ENCODE measurements at places on chromosomes 3 and 15. TPM values are rescaled to one million over a fixed set of nuclear protein-coding genes. Genes with fewer than 3 reads are reported as not detected.

DNA sequence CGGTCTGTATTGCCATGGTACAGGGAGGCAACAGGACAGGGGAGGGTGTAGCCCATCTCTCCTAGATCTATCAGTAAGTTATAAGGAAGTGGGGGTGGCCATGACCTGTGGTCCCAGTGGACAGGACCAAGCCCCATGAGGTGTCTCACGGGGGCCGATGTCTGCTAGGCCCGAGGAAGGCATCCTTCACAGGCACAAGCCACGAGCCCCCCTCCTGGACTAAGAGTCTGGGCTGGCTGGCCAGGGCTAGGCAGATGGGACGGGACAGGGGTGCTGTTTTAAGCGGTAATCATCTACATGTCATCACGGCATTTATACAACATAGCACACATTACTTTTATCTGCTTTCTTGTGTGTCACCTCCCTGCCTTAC is 2.6 kb upstream of the TBC1D2B start:
- H3K36me3 ChIP-seq = no peaks in the 10 kb centered on the region
- no peak overlapping the region for H3K4me3 ChIP-seq
- H3K27ac ChIP-seq = no peak overlapping the region
- DNase-seq = no peak

GRCh38 chr3:37668818-37669610 is 192.7 kb upstream of the CTDSPL start:
- DNase-seq = no peak
- H3K4me3 ChIP-seq = peak overlapping the region; percentile 49
- peak overlapping the region; percentile 33 for H3K27ac ChIP-seq

DNA sequence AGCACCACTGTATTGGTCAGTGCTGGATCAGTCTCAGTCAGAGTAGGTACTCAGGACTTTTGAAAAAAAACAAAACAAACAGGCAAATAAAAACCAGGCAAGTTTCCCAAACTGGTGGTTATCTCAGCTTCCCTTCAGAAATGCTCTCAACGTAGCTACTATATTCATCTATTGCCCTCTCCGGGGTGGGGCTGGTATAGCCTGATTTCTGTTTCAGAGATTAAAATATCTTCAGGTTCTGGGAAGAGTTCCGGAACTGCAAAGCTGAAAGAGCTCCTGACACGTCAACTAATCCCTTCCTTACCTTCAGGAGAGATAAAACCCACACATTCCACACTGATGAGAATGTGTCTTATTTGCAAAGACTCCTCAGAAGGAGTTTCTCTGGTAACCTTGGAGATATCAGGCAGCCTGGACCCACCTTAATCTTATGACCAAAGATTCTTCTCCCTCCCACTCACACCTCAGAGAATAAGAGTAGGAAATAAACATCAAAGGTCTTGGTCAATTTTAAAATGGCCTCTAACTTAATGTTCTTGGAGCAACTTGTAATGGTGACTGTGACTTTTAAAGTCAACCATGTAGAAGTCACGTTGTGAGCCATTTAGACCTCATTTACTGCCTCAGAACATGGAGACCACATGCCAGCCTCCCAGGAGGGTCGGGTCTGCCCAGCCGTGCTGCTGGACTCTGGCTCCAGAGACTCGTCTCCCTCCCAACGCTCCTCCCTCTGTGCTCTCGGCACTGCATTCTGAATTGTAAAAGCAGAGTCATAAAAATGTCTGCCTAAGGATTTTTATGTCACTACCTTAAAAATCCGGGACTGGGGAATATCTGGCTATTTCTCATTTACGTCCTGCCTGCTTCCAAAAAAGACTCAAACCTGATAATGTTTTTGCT is 53.8 kb downstream of the CDCP1 start:
- no peak for DNase-seq
- peak overlapping the region; percentile 26 for H3K27ac ChIP-seq
- no peaks in the 10 kb centered on the region for H3K4me1 ChIP-seq
- no peak overlapping the region for H3K4me3 ChIP-seq
- no peaks in the 10 kb centered on the region for H3K27me3 ChIP-seq

DNA sequence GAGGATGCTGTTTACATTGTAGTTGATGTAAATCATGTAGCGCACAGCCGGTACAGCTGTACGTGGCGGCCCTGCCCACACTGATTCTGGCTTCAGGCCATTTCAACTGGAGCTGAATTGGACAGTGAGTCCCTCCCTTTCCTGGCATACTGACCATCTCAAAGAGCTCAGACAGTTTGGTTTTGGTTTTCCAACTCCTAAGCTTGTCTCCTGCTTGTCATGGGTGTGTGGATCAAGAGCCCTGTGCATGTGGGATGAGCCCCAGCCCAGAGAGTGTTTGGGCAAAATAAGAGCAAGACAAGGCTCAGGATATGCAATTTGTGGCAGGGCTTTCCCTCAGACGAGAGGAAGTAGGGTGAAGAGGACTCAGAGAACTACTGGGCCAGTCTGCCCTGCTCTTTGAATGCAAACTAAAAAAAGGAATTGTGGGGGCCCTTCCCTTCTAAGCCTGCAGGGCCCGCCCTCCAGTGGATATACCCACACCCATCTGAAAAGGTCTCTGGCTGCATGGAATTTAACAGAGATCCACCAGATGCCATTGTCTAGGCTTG is 13.3 kb downstream of the ITGA11 start:
- no peaks in the 10 kb centered on the region for H3K27me3 ChIP-seq
- H3K36me3 ChIP-seq = no peaks in the 10 kb centered on the region
- no peak for DNase-seq
- peaks cover 83% of the 10 kb centered on the region for H3K4me1 ChIP-seq
- peak overlapping the region; percentile 45 for H3K27ac ChIP-seq
- H3K4me3 ChIP-seq = no peak overlapping the region

- no peaks in the 10 kb centered on the region for H3K36me3 ChIP-seq
- H3K4me1 ChIP-seq = no peaks in the 10 kb centered on the region
- no peak overlapping the region for H3K27ac ChIP-seq
- DNase-seq = no peak
- H3K4me3 ChIP-seq = no peak overlapping the region
Measured at GRCh38 chr3:161800985-161801559, 304.5 kb downstream of the OTOL1 start.

DNA sequence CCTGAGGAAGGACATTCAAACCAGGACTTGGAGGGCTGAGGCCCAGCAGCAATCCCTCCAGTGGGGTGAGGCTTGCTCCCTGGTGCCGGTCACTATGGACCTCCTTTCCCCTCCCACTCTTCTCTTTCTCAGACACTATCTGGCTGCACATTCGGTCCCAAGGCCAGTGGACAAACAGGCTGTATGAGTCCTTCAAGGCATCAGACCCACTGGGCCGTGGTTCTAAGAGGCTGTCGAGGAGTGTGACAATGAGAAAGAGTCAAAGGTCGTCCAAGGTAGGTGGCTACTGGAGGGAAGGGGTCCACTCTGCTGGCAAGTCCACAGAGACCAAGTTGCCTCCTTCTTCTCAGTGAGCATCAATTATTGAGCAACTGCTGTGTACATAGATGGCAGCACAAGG is 28.0 kb downstream of the NOX5 start:
- no peaks in the 10 kb centered on the region for H3K4me1 ChIP-seq
- no peaks in the 10 kb centered on the region for H3K27me3 ChIP-seq
- H3K27ac ChIP-seq = no peak overlapping the region
- H3K36me3 ChIP-seq = no peaks in the 10 kb centered on the region
- DNase-seq = no peak
- no peak overlapping the region for H3K4me3 ChIP-seq

DNA sequence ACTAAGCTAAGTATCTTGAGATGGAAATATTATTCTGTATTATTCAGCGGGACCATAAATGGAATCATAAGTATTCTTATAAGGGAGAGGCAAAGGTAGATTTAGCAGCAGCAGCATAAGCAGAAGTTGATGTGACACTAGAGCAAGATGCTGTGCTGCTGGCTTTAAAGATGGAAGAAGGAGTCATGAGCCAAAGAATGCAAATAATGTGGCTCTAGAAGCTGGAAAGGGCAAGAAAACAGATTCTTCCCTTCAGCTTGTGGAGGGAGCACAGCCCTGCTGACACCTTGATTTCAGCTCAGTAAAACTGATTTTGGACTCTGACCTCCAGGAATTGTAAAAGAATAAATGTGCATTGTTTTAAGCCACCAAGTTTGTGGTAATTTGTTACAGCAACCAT is 144.2 kb upstream of the ANKRD28 start:
- no peak overlapping the region for H3K27ac ChIP-seq
- no peaks in the 10 kb centered on the region for H3K4me1 ChIP-seq
- no peaks in the 10 kb centered on the region for H3K27me3 ChIP-seq
- DNase-seq = no peak
- H3K36me3 ChIP-seq = no peaks in the 10 kb centered on the region

DNA sequence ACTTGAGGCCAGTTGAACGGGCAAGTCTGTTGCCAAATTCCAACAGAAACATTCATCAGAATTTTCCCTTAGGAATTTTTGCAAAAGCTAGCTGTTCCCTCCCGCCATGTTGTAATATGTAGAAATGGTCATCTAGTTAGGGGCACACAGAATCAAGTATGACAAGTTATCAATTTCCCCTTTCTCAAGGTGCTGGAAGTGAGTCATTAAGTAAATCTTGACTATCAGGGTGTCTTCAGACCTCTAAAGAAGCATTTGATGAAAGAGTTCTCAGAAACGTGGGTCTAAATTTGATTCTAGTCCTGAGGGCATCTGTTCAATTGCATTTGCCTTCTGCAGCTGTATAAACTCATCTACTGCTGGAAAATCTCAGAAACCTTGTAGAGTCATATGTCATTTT is 123.4 kb upstream of the FRMD4B start:
- H3K4me3 ChIP-seq = no peak overlapping the region
- H3K27me3 ChIP-seq = no peaks in the 10 kb centered on the region
- H3K4me1 ChIP-seq = no peaks in the 10 kb centered on the region
- no peak overlapping the region for H3K27ac ChIP-seq

GRCh38 chr3:174287705-174288104 is 571.4 kb upstream of the NAALADL2 start:
- H3K4me3 ChIP-seq = no peak overlapping the region
- H3K36me3 ChIP-seq = no peaks in the 10 kb centered on the region

GRCh38 chr3:58296843-58297242 is 9.2 kb upstream of the RPP14 start:
- H3K27me3 ChIP-seq = no peaks in the 10 kb centered on the region
- peaks cover 5% of the 10 kb centered on the region for H3K4me1 ChIP-seq
- no peaks in the 10 kb centered on the region for H3K36me3 ChIP-seq
- H3K4me3 ChIP-seq = no peak overlapping the region
- no peak for DNase-seq

- DNase-seq = no peak
- H3K27ac ChIP-seq = no peak overlapping the region
- no peaks in the 10 kb centered on the region for H3K4me1 ChIP-seq
- no peaks in the 10 kb centered on the region for H3K36me3 ChIP-seq
Measured at GRCh38 chr3:65048151-65048550, 360.4 kb upstream of the ADAMTS9 start.

GRCh38 chr15:64343841-64344240 is 12.1 kb downstream of the CSNK1G1 start:
- no peaks in the 10 kb centered on the region for H3K27me3 ChIP-seq
- no peak overlapping the region for H3K27ac ChIP-seq
- DNase-seq = no peak
- no peaks in the 10 kb centered on the region for H3K4me1 ChIP-seq
- H3K4me3 ChIP-seq = no peak overlapping the region

GRCh38 chr3:149646181-149646766 is 11.6 kb downstream of the WWTR1 start:
- H3K27me3 ChIP-seq = no peaks in the 10 kb centered on the region
- H3K4me3 ChIP-seq = no peak overlapping the region
- H3K27ac ChIP-seq = peak overlapping the region; percentile 48
- DNase-seq = no peak

GRCh38 chr3:157123621-157124020 is 36.3 kb downstream of the CCNL1 start:
- H3K4me3 ChIP-seq = no peak overlapping the region
- peaks cover 14% of the 10 kb centered on the region for H3K4me1 ChIP-seq
- no peaks in the 10 kb centered on the region for H3K36me3 ChIP-seq
- H3K27me3 ChIP-seq = no peaks in the 10 kb centered on the region
- DNase-seq = no peak

DNA sequence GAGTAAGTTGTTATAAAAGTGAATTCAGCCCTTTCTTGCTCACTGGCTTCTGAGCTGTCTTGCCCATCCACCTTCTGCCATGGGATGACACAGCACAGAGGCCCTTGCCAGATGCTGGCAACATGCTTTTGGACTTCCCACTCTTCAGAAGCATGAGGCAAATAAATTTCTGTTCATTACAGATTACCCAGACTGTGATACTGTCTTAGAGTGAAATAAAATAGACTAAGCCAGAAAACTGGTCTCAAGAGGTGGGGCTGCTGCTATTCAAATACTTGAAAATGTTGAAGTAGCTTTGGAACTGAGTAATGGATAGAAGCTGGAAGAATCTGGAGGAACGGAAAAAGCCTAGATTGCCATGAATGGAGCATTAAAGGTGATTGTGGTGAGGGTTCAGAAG is 170.4 kb downstream of the ZMAT3 start:
- no peak overlapping the region for H3K4me3 ChIP-seq
- no peaks in the 10 kb centered on the region for H3K27me3 ChIP-seq
- no peaks in the 10 kb centered on the region for H3K36me3 ChIP-seq
- no peak overlapping the region for H3K27ac ChIP-seq
- H3K4me1 ChIP-seq = no peaks in the 10 kb centered on the region

DNA sequence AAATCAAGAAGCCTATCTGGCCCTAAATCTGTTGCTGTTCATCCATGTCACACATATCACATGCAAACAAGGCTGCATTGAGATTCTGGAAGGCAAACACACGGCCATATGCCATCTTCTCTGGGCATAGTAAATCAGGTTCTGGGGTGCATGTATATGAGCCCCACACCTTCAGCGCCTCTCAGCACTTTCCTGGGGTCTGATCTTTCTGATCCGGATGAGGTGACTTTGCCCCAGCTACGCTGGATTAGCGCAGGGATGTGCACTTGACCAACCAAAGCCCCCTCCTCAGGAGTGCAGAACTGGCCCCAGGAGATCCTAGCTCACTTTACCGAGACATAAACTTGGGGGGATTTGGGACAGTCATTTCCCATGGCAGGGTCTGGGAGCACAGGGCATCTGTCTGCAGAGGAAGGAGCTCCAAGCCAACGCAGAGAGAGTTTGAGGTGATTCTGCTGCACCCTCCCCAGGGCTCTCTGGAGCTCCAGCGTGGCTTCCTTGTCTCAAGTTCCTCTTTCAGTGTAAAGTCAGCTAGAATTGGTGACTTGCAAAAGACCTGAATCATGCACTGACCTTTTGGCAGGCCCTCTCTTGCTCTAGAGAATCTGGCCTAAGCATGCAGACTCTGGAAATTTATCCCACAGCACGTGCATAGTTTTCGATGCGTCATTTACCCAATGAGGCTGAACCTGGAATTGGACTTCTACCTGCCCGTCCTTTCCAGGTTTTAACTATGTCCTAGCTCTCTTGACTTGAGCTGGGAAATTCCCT is 63.5 kb upstream of the KLF13 start:
- H3K27me3 ChIP-seq = no peaks in the 10 kb centered on the region
- no peak overlapping the region for H3K27ac ChIP-seq
- no peak for DNase-seq
- no peak overlapping the region for H3K4me3 ChIP-seq
- no peaks in the 10 kb centered on the region for H3K36me3 ChIP-seq
- peaks cover 6% of the 10 kb centered on the region for H3K4me1 ChIP-seq

- H3K36me3 ChIP-seq = no peaks in the 10 kb centered on the region
- no peak for DNase-seq
- H3K4me3 ChIP-seq = no peak overlapping the region
- no peaks in the 10 kb centered on the region for H3K4me1 ChIP-seq
- H3K27me3 ChIP-seq = no peaks in the 10 kb centered on the region
Measured at GRCh38 chr3:70771426-70772147, 459.1 kb upstream of the MDFIC2 start.

Gene RBP2
- not detected for total RNA-seq

Gene SLC6A1
- 1.2 TPM for total RNA-seq

Gene EAF2
- total RNA-seq = 5.1 TPM

Gene WDR93
- total RNA-seq = not detected

Measured in thoracic aorta (tissue), 2 donors.